ENCODE measurements at places on chromosomes 4 and X. TPM values are rescaled to one million over a fixed set of nuclear protein-coding genes. Genes with fewer than 3 reads are reported as not detected.

The PARM1 gene
- total RNA-seq = not detected

The SLIT2 gene
- total RNA-seq = not detected

The ATP2B3 gene
- not detected for total RNA-seq

The COL4A6 gene
- total RNA-seq = not detected

The MSX1 gene
- total RNA-seq = not detected

The PAGE5 gene
- total RNA-seq = not detected

The CXCL6 gene
- not detected for total RNA-seq

The PPP4R3C gene
- not detected for total RNA-seq

The ERCC6L gene
- total RNA-seq = 12.6 TPM

The GASK1B gene
- total RNA-seq = not detected

The JCHAIN gene
- 0.68 TPM for total RNA-seq

The APELA gene
- not detected for total RNA-seq

The DDX3X gene
- total RNA-seq = 259 TPM

The CT83 gene
- total RNA-seq = not detected

The COL25A1 gene
- total RNA-seq = not detected

The HSFX3 gene
- total RNA-seq = not detected

The MSN gene
- 569 TPM for total RNA-seq

The PLA2G12A gene
- 33.3 TPM for total RNA-seq

The GLUD2 gene
- 0.36 TPM for total RNA-seq

The HSFX2 gene
- total RNA-seq = not detected

The CSN1S1 gene
- total RNA-seq = not detected

The KLB gene
- not detected for total RNA-seq

The NPY2R gene
- not detected for total RNA-seq

The PFKFB1 gene
- 0.99 TPM for total RNA-seq

The SLITRK4 gene
- not detected for total RNA-seq

The NDUFB11 gene
- 91.9 TPM for total RNA-seq

The PCDH7 gene
- total RNA-seq = not detected

The ABCE1 gene
- total RNA-seq = 131 TPM

The FAAH2 gene
- total RNA-seq = 1.5 TPM

The NDNF gene
- total RNA-seq = 0.47 TPM

The TMEM47 gene
- not detected for total RNA-seq

The ART3 gene
- not detected for total RNA-seq

The ZNF718 gene
- 2.6 TPM for total RNA-seq

The KLF8 gene
- total RNA-seq = 7.9 TPM

The SSX2 gene
- total RNA-seq = not detected

The FAM149A gene
- total RNA-seq = 5.1 TPM

The AVPR2 gene
- total RNA-seq = not detected

The CCSER1 gene
- not detected for total RNA-seq

The GPAT3 gene
- 0.74 TPM for total RNA-seq

The NR0B1 gene
- not detected for total RNA-seq

The UGT2A1 gene
- not detected for total RNA-seq

The TCEAL9 gene
- total RNA-seq = 3.2 TPM

The CPEB2 gene
- total RNA-seq = 7.5 TPM

The NAP1L2 gene
- 1.9 TPM for total RNA-seq

The WDR44 gene
- 8.0 TPM for total RNA-seq

The POU4F2 gene
- total RNA-seq = not detected

The RNF128 gene
- not detected for total RNA-seq

The ESX1 gene
- total RNA-seq = not detected

Data from activated naive CD4-positive, alpha-beta T cell treated with anti-CD3 and anti-CD28 coated beads, Interleukin-2, amount 50 U/mL, for 72 hours (primary cell).